ENCODE measurements at places on chromosomes 5 and 9. TPM values are rescaled to one million over a fixed set of nuclear protein-coding genes. Genes with fewer than 3 reads are reported as not detected.

DNA sequence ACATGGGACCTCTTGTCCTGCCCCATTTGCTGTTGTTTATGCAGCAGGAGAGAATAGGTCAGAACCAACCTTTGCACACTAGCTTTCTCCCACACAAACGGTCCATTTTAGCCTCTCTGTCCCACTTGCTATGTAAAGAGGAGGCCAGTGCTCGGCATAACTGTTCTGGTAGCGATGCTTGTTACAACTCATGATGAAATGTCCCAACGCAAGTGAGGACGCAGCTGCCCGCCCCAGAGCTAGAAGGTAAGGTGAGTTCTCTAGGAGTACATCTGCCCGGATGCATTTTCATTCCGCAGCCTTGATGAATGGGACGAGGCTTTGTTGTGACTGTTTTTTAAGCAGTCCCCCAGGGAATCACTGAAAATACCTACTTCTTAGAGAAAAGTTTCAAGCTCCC, 14.1 kb downstream of the S1PR3 start:
- ATAC-seq = no peak

GRCh38 chr9:8560560-8561525, 761.3 kb upstream of the DMAC1 start:
- ATAC-seq = no peak

GRCh38 chr5:32233220-32233695, 59.1 kb upstream of the GOLPH3 start:
- ATAC-seq = no peak

DNA sequence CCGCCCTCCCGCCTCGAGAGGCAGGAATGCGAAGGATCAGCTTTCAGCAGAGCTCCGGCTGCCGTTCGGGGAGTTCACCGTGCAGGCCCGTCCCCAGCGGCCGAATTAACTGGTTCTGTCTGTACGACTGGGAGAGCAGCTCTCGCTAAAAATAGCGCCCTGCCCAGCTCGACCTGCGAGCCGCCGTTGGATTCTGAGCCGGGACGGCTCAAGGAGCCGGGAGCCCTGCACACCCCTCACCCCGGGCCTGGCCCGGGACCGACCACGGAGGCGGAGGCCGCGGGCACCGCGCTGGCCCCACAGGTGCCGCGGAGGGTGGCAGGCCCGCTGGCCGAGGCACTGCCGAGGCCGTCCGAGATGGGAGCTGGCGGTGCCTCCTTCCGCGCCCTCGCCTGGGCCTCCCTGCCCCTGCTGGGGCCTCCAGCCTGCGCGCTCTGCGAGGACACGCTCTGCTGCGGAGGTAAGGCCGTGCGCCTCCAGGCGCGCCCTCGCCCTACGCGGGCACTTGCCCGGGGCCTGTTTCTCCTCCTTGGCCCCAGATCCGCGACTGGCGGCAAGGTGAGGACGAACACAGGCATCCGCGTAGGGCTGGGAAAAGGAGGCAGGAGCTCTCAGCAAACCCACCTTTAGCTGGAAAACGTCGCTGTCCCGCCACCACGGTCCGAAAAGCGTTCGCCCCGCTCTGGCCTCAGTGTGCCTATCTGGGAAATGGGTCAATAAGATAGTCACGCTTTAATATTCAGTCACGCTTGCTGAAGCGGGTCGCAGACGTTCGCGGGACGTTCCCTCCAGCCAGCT, 53.1 kb upstream of the DAB2IP start:
- peak; percentile 2 for ATAC-seq

GRCh38 chr5:39822020-39822419, 397.2 kb upstream of the DAB2 start:
- no peak for ATAC-seq

DNA sequence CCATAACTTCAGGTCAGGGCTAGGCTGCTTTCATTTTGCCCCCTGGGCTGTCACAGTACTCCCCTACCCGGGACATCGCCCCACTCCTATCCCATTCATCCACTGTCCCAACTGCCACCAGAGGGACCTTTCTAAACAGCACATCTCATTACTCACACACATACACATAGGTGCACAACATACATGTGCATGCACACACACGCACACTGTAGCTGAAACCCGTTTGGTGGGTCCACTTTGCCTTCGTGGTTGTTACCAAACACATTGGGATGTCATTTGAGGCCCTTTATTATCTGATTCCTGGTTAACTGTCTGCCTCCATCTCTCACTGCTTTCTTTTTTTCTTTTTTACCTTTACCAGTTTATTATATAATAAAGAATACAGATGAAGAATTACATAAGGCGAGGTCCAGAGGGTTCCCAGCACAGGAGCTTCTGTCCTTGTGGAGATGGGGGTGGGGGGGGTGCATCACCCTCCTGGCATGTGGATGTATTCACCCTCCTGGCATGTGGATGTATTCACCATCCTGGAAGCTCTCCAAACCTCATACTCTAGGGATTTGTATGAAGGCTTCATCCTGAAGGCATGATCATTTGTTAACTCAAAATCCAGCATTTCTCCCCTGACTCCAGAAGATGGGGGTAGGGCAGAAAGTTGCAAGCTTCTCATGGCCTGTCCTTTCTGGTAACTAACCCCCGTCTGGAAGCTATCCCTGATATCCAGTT, 186.0 kb downstream of the GOLPH3 start:
- ATAC-seq = no peak

- ATAC-seq = no peak
These were observed 23.7 kb downstream of the P4HA2 start for GRCh38 chr5:132203916-132204315.

DNA sequence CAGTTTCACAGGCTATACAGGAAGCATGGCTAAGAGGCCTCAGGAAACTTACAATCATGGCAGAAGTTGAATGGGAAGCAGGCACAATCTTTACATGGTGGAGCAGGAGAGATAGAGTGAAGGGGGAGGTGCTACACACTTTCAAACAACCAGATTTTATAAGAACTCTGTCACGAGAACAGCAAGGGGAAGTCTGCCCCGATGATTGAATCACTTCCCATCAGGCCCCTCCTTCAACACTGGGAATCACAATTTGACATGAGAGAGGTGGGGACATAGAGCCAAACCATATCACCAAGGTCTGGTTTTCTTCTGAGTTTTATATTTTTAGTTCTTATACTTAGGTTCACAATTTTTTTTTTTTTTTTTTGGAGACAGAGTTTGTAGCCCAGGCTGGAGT, 16.1 kb downstream of the ZCCHC9 start:
- no peak for ATAC-seq

DNA sequence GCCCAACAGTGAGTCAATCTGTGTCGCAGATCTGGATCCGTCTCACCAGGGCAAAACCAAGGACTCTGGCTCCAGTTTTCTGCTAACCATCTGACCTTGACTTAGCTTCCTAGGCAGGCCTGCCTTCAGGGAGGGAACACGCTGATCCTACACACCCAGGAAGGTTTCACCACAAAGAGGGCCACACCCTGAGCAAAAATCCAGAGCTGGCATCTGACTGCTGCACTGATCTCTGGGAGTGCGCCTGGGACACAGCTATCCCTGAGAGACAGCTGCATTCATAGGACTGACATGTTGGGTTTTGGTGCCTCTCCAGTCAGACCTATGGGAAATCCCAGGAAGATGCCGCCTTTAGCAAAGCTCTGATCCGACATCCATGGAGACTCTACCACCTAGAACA, 47.5 kb downstream of the CDK5RAP2 start:
- no peak for ATAC-seq

- peak; percentile 93 for ATAC-seq
These were observed 165.8 kb downstream of the MELK start for GRCh38 chr9:36738318-36738976.

- no peak for ATAC-seq
These were observed 20.2 kb downstream of the NSG2 start for GRCh38 chr5:174065528-174066197.

DNA sequence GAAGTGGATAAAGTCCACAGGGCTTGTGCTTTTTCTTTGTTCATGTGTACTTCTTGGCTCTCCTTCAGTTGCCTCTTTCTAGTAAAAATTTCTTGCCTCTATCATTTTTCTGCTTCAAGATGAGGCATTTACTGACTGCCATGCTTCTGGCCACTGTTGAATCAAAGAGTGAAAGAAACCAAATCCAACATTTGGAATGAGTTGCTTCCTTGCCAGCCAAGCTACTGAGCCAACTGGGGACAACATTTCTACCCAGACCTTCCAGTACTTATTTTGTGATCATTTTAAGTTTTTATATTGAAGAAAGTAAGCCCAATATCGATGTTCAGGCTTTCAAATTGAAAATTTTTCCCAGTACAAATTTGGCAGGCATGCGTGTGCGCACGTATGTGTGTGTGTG, 73.2 kb downstream of the SNCAIP start:
- ATAC-seq = no peak

GRCh38 chr5:139446956-139447779, 7.8 kb upstream of the DNAJC18 start:
- peak; percentile 63 for ATAC-seq

- no peak for ATAC-seq
These were observed 200.5 kb downstream of the DRD1 start for GRCh38 chr5:175243441-175243840.

GRCh38 chr5:168813184-168813968, 234.2 kb upstream of the PANK3 start:
- ATAC-seq = no peak

Gene PCA3
- total RNA-seq = 5.0 TPM

Gene ACSL6
- total RNA-seq = 17.4 TPM

Gene FBLL1
- 36.8 TPM for total RNA-seq

Gene TRIM41
- total RNA-seq = 31.4 TPM

Gene C9orf57
- total RNA-seq = not detected

Gene SGCD
- total RNA-seq = 0.29 TPM

Gene IL33
- total RNA-seq = 0.19 TPM

Gene GDNF
- 3.0 TPM for total RNA-seq

Gene SLC23A1
- 1.8 TPM for total RNA-seq
